ENCODE measurements at places on chromosomes 13 and 19. TPM values are rescaled to one million over a fixed set of nuclear protein-coding genes. Genes with fewer than 3 reads are reported as not detected.
A peak's percentile ranks its signal among the peaks of the same experiment; 100 is the strongest.

The FXYD1 gene
- 261 TPM for total RNA-seq

The ZNF83 gene
- total RNA-seq: 22.9 TPM

The IL17D gene
- 0.95 TPM for total RNA-seq

- no peaks in the 10 kb centered on the region for H3K27me3 ChIP-seq
- no peak for DNase-seq
- no peak overlapping the region for H3K4me3 ChIP-seq
Measured at GRCh38 chr19:55308281-55308680, 16.9 kb downstream of the TMEM150B start.

- no peak for DNase-seq
- no peaks in the 10 kb centered on the region for H3K4me1 ChIP-seq
- H3K27ac ChIP-seq: no peak overlapping the region
Measured at GRCh38 chr19:33133438-33134031, 1.6 kb downstream of the WDR88 start.

DNA sequence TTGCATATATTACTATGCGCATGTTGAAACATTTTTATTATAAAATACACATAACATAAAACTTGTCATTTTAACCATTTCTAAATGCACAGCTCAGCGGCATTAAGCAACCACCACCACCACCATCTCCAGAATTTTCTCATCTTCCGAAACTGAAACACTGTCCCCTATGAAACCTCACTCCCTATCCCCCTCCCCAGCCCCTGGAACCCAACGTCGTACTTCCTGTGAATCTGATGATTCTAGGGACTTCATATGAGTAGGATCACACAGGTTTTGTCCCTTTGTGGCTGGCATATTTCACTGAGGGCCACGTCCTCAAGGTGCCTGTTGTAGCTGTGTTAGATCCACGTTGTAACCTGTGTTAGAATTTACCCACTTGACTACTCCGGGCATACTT lies 716 bp upstream of the MAP2K2 start:
- H3K27me3 ChIP-seq: no peaks in the 10 kb centered on the region
- H3K4me1 ChIP-seq: no peaks in the 10 kb centered on the region
- no peaks in the 10 kb centered on the region for H3K36me3 ChIP-seq
- no peak overlapping the region for H3K27ac ChIP-seq

- DNase-seq: peak; percentile 47
- peak overlapping the region; percentile 77 for H3K4me3 ChIP-seq
- peak overlapping the region; percentile 81 for H3K27ac ChIP-seq
- H3K36me3 ChIP-seq: no peaks in the 10 kb centered on the region
- H3K27me3 ChIP-seq: no peaks in the 10 kb centered on the region
Measured at GRCh38 chr19:46659151-46660007, 1.6 kb downstream of the DACT3 start.

GRCh38 chr13:54852831-54853230 lies 1824.2 kb downstream of the OLFM4 start:
- no peak overlapping the region for H3K27ac ChIP-seq
- H3K36me3 ChIP-seq: no peaks in the 10 kb centered on the region
- no peak for DNase-seq
- H3K27me3 ChIP-seq: no peaks in the 10 kb centered on the region
- H3K4me1 ChIP-seq: no peaks in the 10 kb centered on the region
